PC-9 (cell line): ENCODE measurements at places on chromosomes 1 and 21.
A peak's percentile ranks its signal among the peaks of the same experiment; 100 is the strongest.

- no peak for DNase-seq
- H3K4me1 ChIP-seq = no peaks in the 10 kb centered on the region
- no peaks in the 10 kb centered on the region for H3K27me3 ChIP-seq
- H3K36me3 ChIP-seq = no peaks in the 10 kb centered on the region
- no peak overlapping the region for H3K27ac ChIP-seq
Observed at GRCh38 chr1:98101364-98101763, 180.5 kb upstream of the DPYD start.

DNA sequence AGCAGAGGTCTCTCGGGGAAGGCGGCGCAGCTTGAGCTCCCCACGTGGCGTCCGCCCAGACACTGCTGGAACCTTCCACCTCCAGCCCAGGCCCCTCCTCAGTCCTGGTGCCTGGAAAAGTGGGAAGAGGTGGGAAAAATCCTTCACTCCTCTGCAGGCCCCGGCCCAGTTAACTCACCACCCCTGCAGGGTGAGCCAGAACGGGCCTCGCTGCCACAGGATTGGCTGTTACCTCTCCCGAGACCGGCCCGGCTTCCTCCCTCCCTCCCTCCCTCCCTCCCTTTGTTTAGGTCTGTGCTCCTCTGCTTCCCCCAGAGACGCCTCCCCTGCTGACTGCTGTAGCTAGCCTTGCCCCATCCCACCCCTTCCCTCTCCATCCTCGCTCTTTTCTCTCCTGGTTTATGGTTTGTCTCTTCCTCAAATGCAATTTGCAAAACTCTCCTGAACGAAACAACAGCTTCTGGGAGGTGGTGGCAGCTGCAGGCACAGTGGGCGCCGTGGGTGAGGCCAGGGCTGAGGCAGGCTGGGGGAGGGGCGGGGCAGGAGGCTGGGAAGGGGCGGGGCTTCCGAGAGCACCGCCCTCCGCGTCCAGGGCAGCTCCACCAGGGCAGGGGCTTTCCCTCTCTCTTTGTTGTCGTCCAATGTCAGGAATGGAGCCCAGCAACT lies 6.5 kb downstream of the CAPN9 start:
- no peak overlapping the region for H3K4me3 ChIP-seq
- H3K27ac ChIP-seq = no peak overlapping the region
- no peaks in the 10 kb centered on the region for H3K36me3 ChIP-seq
- no peak for DNase-seq

DNA sequence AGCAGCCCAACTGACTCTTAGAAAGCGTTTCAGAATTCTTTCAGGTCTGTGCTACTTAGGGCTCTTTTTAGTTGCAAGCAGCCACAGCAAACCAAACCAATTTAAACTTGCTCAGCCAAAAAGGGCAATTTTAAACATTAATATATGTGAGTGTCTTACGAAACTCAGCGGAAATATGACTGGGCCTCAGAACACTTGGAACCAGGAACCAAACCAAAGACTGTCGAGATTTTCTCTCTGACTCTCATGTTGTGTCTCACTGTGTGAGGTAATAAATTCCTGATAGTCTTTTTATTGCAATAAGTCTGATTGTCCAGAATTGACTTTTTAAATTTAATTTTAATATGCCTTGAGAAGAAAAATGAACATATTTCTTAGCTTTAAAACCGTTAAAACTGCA lies 122.3 kb downstream of the SYF2 start:
- DNase-seq = no peak
- H3K4me1 ChIP-seq = no peaks in the 10 kb centered on the region
- H3K4me3 ChIP-seq = no peak overlapping the region
- H3K27me3 ChIP-seq = peaks cover 10% of the 10 kb centered on the region; the same call in 1 of the 2 replicates

DNA sequence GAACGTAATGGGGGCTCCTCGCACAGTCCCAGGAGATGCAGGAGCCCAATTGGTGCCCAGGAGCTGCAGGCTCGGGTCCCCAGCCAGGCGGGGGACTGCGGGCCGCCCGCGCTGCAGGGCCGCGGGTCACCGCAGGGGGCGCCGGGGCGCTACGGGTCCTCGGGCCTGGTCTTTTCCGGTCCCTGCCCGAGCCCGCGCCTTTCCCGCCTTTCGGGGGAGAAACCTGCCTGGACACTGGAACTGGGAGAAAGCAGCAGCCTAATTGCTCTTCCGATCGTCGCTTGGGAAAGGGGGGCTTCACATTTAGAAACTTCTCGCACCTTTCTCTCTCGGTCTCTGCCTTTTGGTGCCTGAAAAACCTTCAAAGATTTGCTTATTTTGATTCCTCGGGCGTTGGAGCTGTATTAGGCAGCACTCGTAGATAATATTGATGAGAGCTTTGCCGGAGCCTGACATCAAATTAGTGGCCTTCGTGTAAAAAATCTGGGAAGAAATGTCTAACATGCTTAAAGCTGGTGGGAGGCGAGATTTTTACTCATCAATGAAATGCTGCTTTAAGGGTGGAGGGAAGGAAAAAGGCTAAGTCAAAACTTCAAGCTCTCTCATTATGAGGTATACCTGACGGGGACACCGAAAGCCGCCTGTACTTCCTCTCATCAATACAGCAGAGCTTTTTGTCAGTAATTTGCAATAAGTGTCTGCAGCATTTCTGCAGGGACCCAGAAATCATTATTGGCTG lies 12.6 kb upstream of the BARHL2 start:
- no peaks in the 10 kb centered on the region for H3K36me3 ChIP-seq
- H3K4me3 ChIP-seq = no peak overlapping the region
- H3K27ac ChIP-seq = no peak overlapping the region
- no peaks in the 10 kb centered on the region for H3K27me3 ChIP-seq
- no peak for DNase-seq
- no peaks in the 10 kb centered on the region for H3K4me1 ChIP-seq

DNA sequence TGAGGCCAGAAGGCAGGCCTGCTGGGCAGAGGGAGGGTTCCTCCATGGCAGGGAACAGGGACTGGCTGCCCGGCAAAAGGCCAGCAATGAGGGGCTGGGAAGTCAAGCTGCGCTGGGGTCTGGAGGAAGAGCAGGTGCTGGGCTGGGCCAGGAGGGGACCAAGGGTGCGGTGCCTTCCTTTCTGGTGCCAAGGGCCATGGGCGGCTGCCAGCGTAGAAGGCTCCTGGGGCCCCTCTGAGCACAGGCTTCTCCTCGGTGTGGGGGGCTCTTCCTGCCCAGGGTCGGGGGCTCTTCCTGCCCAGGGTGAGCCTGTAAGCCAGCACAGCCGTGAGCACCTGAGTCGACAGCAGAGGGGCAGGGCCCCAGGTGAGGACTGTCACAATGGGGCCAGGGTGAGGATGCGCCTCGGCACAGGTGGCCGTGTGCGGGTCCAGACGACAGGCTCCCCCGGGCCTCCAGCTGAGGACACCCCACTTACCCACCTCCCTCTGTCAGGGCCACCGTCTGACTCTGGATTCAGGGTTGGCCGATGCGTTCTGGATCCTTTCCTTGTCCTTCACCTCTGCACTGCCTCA lies 10.7 kb upstream of the DNMT3L start:
- no peaks in the 10 kb centered on the region for H3K36me3 ChIP-seq
- DNase-seq = no peak
- no peaks in the 10 kb centered on the region for H3K4me1 ChIP-seq
- H3K27ac ChIP-seq = no peak overlapping the region

DNA sequence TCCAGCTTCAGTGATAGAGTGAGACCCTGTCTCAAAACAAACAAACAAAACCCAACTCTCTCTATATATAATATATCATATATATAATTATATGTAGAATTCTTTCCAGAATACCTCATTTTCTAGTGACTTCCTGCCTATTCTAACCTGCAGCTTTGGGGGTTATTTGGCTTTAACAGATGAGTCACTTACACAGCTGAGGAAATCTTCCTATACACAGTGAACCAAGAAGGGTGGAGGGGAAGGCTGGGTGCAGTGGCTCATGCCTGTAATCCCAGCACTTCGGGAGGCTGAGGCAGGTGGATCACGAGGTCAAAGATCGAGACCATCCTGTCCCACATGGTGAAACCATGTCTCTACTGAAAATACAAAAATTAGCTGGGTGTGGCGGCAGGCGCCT lies 9.2 kb downstream of the RAB29 start:
- H3K36me3 ChIP-seq = no peaks in the 10 kb centered on the region
- H3K4me1 ChIP-seq = no peaks in the 10 kb centered on the region; the same call in 1 of the 2 replicates
- no peak overlapping the region for H3K27ac ChIP-seq
- H3K4me3 ChIP-seq = no peak overlapping the region

DNA sequence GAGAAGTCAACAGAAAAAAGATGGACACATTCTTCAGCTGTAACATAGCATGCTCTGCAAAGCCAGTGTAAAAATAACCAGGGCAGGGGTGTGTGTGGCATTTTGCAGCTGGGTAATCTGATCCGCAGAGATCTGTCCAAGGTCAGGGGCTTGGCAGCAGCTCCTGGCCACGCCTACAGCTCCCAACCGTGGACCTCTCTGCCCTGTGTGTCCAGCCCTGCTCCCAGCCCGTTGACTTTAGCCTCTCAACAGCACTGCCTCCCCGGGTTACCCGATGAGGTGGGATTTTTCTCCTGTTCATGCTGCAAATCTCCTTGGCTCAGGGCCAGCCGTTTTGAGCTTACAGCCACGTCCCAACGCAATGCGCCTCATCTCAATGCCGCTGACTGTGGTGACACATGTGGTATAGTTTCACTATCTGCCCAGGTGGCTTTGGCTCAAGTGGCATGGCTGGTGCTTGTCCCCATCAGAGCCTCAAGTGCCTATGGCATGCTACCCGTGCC lies 68.1 kb downstream of the VWA5B1 start:
- no peaks in the 10 kb centered on the region for H3K27me3 ChIP-seq
- DNase-seq = peak; percentile 83
- H3K36me3 ChIP-seq = no peaks in the 10 kb centered on the region
- H3K27ac ChIP-seq = peak overlapping the region; percentile 57

DNA sequence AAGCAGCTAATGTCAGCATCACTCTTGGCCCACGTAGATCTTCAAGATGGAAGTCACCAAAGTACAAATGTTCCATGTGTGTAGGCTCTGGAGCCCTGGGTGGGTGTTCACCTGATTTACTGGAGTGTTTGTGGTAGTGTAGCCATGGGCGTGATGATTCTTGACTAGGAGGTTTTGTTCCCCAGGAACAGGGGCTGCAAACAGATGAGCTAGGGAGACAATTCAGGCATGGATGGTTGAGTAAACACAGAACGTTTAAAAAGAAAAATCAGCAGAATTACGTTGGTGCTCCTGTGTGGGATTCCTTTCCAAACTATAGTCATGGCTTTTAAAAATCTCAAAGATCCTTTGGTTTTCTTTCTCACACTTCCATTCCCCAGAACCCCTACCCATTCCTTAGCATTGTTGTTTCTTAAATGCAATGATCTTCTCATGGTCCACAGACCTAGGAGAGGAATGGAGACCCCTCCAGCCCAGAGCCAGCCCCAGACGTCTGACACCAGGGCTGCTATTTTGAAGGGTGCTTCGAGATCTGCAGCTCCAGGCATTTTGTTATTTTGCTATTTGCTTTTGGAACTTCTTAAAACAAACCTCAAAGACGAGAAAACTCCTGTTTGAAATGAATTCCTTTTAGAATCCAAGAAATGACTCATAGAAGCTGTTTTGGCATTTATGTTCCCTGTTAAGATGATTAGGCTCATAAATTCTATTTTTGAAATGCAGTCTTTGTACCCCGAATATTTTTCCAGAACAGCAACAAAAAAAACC lies 115.1 kb downstream of the ETS2 start:
- no peaks in the 10 kb centered on the region for H3K36me3 ChIP-seq
- no peaks in the 10 kb centered on the region for H3K27me3 ChIP-seq
- peaks cover 16% of the 10 kb centered on the region for H3K4me1 ChIP-seq
- H3K4me3 ChIP-seq = no peak overlapping the region
- no peak for DNase-seq
- peak overlapping the region; percentile 44 for H3K27ac ChIP-seq

GRCh38 chr21:45153358-45154318 lies 79.3 kb downstream of the ADARB1 start:
- no peak for DNase-seq
- H3K27ac ChIP-seq = no peak overlapping the region
- no peaks in the 10 kb centered on the region for H3K27me3 ChIP-seq
- no peaks in the 10 kb centered on the region for H3K36me3 ChIP-seq
- no peaks in the 10 kb centered on the region for H3K4me1 ChIP-seq
- no peak overlapping the region for H3K4me3 ChIP-seq

GRCh38 chr1:54275349-54275748 lies 75.4 kb downstream of the MRPL37 start:
- no peaks in the 10 kb centered on the region for H3K36me3 ChIP-seq
- no peak overlapping the region for H3K4me3 ChIP-seq
- H3K27ac ChIP-seq = no peak overlapping the region
- DNase-seq = no peak
- no peaks in the 10 kb centered on the region for H3K4me1 ChIP-seq

- no peaks in the 10 kb centered on the region for H3K36me3 ChIP-seq
- no peak overlapping the region for H3K27ac ChIP-seq
- H3K4me1 ChIP-seq = no peaks in the 10 kb centered on the region
- no peaks in the 10 kb centered on the region for H3K27me3 ChIP-seq
- no peak for DNase-seq
Observed at GRCh38 chr1:237679687-237680086, 211.0 kb downstream of the ZP4 start.

DNA sequence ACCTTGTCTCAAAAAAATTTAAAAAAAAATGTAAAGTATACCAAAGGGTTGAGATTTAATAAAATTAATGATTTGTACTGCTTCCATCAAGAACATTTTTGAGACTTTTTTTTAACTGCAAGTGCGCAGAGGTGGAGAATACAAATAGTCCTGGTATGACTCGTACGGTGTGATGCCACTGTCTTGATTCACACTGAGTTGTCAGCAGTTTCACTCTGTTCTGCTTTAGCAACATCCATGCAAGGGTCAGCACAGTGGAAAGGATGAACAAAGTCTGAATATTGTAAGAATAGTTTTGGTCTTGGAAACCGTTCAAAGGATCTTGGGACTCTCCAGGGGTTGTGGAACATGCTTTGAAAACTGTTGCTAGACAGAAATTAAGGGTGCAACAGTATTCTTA lies 40.2 kb downstream of the EXO1 start:
- no peaks in the 10 kb centered on the region for H3K4me1 ChIP-seq
- H3K36me3 ChIP-seq = 0 out of 2 replicates have a peak, but pooled peaks cover 4% of the 10 kb centered on the region
- DNase-seq = no peak
- H3K27ac ChIP-seq = no peak overlapping the region
- H3K4me3 ChIP-seq = no peak overlapping the region

- peaks cover 5% of the 10 kb centered on the region; the same call in 1 of the 2 replicates for H3K36me3 ChIP-seq
- H3K27ac ChIP-seq = no peak overlapping the region
- peaks cover 25% of the 10 kb centered on the region for H3K4me1 ChIP-seq
- no peaks in the 10 kb centered on the region for H3K27me3 ChIP-seq
- no peak for DNase-seq
- no peak overlapping the region for H3K4me3 ChIP-seq
Observed at GRCh38 chr1:94741510-94741909, 78.6 kb upstream of the SLC44A3 start.

DNA sequence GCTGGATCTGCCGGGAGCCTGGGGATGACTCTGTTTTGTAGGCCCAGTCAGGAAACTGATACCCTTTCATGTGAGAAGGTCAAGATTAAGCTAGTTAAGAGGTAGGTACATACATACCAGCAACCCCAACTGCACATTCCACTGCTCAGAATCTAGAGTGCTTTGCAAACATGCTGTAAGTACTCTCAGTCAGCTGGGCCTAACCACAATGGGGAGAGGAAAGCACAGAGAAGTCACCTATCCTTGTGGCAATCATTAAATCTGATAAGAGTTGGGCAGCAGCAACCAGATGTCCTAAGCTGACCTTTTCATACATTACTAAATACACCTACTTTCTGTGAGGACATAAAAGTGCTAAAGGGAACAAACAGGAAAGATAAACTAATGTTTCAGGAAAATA lies 2.5 kb downstream of the ETV3 start:
- peaks cover 45% of the 10 kb centered on the region for H3K36me3 ChIP-seq
- H3K27ac ChIP-seq = peak overlapping the region; percentile 24; the same call in 1 of the 2 replicates
- H3K27me3 ChIP-seq = no peaks in the 10 kb centered on the region
- DNase-seq = peak; percentile 75
- no peak overlapping the region; the same call in 1 of the 2 replicates for H3K4me3 ChIP-seq

GRCh38 chr1:50973255-50973654 lies 3.2 kb downstream of the CDKN2C start:
- H3K27me3 ChIP-seq = no peaks in the 10 kb centered on the region
- H3K36me3 ChIP-seq = no peaks in the 10 kb centered on the region
- no peak overlapping the region for H3K27ac ChIP-seq
- no peak for DNase-seq
